ENCODE measurements at places on chromosomes 7 and 10. TPM values are rescaled to one million over a fixed set of nuclear protein-coding genes. Genes with fewer than 3 reads are reported as not detected.

The SCART1 gene
- 0.14 TPM for total RNA-seq

The DMBT1 gene
- total RNA-seq, result 0.13 TPM

The PODXL gene
- 160 TPM for total RNA-seq

The OPN1SW gene
- total RNA-seq, result not detected

The DDC gene
- total RNA-seq, result not detected

The PRLHR gene
- total RNA-seq, result not detected

The SDK1 gene
- total RNA-seq, result 3.9 TPM

The WNT8B gene
- 0.07 TPM for total RNA-seq

The IDI2 gene
- not detected for total RNA-seq

The SLC18A3 gene
- not detected for total RNA-seq

The CTNNA3 gene
- total RNA-seq, result 0.79 TPM

The NUDT5 gene
- total RNA-seq, result 56.8 TPM

The PDIA4 gene
- 216 TPM for total RNA-seq

The CCSER2 gene
- total RNA-seq, result 28.0 TPM

The ARL5B gene
- total RNA-seq, result 30.6 TPM

The MAGI2 gene
- 5.1 TPM for total RNA-seq

The RRP12 gene
- total RNA-seq, result 42.6 TPM

The FXYD4 gene
- not detected for total RNA-seq

The PRRT4 gene
- not detected for total RNA-seq

The TWIST1 gene
- total RNA-seq, result 6.3 TPM

The UTF1 gene
- total RNA-seq, result not detected

The SFRP5 gene
- total RNA-seq, result not detected

The LRRC27 gene
- 8.1 TPM for total RNA-seq

The ZNF518A gene
- 15.9 TPM for total RNA-seq

The BAMBI gene
- 34.6 TPM for total RNA-seq

The GOLGA7B gene
- total RNA-seq, result 2.7 TPM

The NME8 gene
- total RNA-seq, result not detected
